ENCODE measurements at places on chromosomes 5 and 9.

- no peak for DNase-seq
Observed at GRCh38 chr5:156680831-156681230, 169.3 kb upstream of the PPP1R2B start.

GRCh38 chr5:178683783-178684182 lies 46.7 kb downstream of the ZNF354A start:
- DNase-seq: no peak

- no peak for DNase-seq
Observed at GRCh38 chr5:171673328-171673727, 112.3 kb upstream of the SMIM23 start.

DNA sequence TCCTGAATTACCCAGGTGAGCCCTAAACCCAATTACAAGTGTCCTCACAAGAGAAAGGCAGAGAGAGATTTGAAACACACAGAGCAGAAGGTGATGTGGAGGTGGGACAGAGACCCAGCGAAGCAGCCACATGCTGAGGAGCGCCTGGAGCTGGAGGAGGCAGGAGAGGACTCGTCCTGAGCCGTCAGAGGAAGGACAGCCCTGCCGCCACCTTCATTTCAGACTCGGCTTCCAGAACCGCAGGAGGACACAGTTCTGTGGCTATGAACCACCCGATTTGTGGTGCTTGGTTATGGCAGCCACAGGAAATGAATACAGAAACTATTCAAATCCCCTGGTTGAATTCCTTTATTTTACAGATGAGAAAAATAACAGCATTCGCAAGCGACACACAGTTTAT lies 16.4 kb upstream of the FBP1 start:
- DNase-seq: no peak

GRCh38 chr5:1743769-1744085 lies 55.9 kb downstream of the MRPL36 start:
- DNase-seq: no peak

GRCh38 chr9:121021301-121021700 lies 28.8 kb downstream of the C5 start:
- no peak for DNase-seq

DNA sequence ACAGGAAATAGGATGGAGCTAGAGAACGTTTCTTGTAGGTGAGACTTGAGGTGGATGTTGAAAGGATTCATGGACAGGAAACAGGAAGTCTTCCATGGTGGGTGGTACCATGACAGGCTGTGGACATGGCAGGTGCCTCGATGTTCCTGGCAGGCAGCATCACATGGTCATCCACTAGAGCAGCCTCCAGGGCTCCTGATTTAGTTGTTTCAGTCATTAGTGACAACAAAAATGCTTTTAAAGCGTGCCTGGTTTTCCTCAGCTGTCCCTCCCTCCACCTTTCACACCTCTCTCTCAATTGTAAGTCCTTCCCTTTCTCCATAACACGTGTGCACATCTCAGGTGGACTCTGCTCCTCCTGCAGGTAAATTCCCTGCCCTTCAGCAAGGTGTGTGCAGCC lies 25.2 kb upstream of the ASPN start:
- DNase-seq: no peak

DNA sequence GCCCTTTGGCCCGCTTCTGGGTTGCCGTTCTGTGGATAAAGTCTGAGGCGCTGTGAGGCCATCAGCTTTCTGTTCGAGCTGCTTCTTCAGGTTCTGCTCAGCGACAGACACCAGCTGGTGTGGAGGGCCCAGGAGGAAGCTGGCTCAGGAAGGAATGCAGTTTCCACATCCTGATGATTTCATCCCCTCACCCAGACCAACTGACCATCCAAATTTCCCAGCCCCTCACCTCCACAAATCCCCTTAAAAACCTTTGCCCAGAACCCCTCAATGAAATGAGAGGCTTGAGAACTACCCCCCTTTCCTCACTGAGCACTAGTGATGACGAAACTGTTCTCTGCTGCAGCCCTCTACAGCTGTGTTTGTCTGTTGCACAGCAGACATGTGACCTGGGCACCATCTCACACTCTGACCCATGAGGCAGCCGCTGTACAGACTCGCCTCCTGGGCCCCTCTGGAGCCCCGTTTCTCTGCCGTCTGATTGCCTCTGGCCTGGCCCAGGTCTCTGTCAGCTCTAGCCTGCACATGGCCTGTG lies 45.4 kb downstream of the SPATA31C2 start:
- no peak for DNase-seq

- no peak for DNase-seq
Observed at GRCh38 chr9:16782490-16782889, 88.0 kb downstream of the BNC2 start.

GRCh38 chr5:150042459-150042858 lies 41.9 kb downstream of the HMGXB3 start:
- DNase-seq: no peak

DNA sequence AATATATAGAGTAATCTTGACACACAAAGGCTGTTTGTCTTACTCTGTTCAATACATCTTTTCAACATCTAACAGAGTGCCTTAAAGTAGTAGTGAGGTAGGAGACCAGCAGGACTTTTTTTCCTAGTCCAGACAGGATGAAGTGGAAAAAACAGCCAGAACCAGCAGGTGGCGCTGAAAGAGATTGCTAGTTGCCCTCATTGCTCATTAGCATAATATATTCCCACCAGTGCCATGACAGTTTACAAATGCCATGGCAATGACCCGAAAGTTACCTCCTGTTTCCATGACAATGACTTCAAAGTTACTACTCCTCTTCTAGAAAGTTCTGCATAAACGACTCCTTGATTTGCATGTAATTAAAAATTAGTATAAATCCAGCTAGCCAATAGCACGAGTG lies 387.4 kb downstream of the ACTL7B start:
- DNase-seq: no peak

DNA sequence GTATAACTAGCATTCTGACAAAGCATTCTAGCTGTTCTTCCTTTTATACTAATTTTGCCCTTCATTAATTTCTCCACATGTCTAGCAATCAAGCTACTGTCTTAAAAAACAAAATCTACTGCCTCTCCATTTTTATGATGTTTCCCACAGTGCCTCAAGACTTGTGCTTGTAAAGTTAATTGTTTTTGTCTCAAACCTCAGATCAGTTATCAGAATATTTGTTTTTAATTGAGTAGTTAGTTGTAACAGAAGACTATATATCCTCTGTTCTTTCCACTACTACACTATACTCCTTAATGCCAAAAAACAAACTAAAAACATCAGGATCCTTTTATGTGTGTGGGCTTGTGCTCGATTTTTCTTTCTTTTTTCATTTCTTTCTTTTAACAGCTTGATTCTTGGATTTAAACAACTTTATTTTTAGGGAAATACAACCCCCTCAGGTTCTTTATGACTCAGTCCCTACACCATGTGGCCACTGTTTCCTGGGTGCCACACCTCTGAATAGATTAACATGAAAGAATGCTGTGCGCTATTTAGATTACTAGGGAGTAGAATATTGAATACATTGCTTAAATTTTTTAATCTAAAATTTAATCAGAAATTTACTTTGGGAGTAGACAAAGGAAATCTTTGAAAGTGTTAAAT lies 1.2 kb downstream of the ASPN start:
- no peak for DNase-seq

DNA sequence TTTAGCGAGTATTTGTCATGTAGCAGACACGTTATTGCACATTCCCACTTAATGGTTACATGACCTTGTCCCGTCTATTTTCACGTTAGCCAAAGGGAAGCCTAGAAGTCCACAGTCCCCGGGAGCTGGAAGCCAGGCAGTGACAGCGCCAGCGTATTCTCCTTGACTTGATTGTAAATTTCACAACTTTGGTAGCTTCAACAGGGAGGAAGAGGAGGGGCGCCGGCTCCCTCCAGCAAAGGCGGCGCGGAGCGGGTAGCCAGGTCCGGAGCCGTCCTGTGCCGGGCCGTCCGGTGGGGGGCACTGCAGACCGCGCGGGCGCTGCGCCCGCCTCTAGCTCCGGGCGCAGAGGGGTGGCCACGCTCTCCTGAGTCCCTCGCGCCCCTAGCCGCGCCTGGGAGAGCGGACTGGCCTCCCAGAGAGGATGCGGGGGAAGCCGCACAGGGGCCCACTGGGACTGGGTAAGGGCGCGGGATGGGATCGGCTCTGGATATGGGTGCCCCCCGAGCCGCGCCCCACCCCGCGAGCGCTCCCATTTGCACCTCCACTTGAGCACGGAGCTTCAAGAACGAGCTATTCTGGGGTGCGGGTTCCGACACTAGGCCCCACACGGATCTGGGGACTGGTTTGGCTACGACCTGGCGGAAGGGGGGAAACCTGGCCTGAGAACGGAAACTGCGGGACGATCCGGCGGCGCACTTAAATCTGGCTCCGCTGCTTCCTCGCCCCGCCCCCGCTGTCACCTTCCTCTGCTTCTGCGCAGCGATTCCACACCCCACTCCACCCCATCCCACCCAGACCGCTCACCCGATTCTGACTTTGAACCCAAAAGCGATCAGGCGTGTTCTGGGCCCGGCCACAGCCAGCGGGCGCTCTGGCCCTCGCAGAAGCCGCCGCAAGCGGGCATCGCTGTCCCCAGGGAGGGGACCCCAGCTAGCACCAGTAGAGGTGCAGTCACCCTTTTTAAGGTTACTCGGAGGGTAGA lies 23.8 kb downstream of the KLF4 start:
- DNase-seq: peak; percentile 51

DNA sequence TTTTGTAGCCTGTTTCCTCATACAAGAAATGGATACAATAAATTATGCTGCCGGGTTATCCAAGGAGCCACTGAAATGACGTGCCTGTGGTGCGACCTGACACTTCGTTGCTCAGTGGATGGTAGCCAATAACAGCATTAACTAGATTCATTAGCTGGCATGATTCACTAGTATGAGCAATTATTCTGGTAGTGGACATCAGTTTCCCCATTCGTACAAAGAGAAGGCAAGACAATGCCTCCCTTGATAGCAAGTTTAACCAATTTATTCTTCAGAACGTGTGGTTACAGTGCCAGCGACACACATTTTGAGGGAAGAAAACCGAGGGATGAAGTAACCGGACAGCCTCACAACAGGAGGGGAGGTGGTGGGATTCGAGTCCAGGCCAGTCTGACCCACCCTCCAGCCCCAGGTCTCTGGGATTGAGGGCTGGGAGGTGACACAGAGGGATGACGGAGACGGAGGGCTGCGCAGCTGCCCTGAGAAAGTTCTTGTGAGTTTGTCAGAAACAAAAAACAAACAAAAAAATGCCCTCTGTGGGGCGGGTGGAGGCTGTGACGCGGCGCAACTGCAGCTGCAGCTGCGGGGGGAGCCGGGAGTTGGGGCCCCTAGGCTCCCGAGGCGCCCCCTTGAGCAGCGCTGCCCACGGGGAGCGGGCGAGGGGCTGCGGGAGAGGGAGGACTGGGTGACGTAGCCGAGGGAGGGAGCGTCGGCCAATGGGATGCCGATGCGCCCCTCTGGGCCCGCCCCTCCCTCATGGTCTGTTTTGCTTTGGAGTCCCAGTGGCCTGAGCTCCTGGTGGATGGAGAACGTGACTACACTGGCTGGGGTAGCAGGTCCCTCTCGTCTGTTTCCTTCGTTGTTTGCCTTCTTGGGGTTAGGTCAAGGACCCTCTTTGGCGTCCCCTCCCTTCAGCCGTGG lies 10.9 kb downstream of the LHX2 start:
- DNase-seq: no peak

GRCh38 chr9:111058166-111058565 lies 19.9 kb upstream of the LPAR1 start:
- DNase-seq: no peak

GRCh38 chr9:32524892-32525708 lies 896 bp downstream of the RIGI start:
- DNase-seq: no peak

DNA sequence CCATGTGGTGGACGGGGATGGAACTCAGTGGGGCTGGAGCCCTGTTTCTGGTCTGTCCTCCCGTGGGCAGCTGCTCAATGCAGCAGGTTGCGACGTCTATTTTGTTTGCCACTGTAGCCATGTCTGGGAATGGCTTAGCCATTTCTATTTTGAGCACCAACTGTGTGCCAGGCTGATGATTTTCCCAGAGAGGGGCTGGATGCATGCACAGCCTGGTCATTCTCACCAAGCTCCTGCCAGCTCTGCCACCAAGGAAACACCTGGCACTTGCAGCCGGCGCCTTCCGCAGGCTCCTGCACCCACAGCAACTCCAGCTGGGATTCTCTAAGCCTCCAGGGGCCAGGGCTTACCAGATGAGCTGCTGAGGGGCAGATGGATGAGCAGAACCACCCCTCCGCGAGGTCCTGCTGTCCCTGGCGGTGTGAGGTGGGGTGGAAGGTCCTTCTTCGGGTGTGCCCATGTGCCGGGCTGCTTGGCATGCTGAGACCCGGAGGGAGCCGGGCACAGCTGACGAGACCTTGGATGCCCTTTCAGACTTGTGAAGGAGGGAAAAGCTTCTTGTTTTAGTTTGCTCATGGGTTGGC lies 151.2 kb downstream of the RXRA start:
- DNase-seq: no peak

DNA sequence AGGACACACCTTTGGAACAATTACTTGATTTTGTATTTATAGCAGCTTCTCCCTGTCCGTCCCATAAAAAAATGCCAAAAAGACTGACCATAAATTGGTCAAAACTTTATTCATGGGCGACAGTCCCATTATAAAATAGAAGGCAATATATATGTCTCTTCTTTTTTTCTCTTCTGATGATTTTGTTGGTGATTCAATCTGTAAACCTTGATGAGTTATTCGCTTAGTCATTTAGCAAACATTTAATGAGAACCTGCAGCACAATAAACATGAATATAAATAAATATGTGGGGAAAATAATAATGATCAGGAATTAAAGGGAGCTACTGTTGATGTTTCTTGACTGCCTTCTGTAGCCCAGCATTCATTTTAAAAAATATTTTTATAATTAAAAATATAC lies 356.4 kb upstream of the ACTBL2 start:
- DNase-seq: no peak

GRCh38 chr5:1038417-1039209 lies 30.0 kb downstream of the NKD2 start:
- DNase-seq: no peak

- DNase-seq: no peak
Observed at GRCh38 chr9:22158271-22158670, 149.2 kb upstream of the CDKN2B start.

GRCh38 chr5:80070338-80071056 lies 35.3 kb downstream of the THBS4 start:
- DNase-seq: no peak

GRCh38 chr5:142716963-142717362 lies 31.1 kb upstream of the FGF1 start:
- peak; percentile 78 for DNase-seq

GRCh38 chr9:133598978-133599377 lies 10.2 kb downstream of the FAM163B start:
- DNase-seq: no peak

DNA sequence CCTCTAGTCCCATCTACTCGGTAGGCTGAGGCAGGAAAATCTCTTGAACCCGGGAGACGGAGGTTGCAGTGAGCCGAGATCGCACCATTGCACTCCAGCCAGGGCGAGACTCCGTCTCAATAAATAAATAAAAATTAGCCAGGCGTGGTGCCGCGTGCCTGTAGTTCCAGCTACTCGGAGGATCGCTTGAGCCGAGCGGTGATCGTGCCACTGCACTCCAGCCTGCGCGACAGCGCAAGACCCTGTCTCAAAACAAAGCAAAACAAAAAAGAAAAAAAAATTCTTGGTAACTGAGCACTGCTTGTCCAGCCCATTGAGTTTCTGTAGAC lies 710 bp upstream of the WDR55 start:
- no peak for DNase-seq
